Small intestine (tissue), 16 donors: ENCODE measurements at places on chromosomes 12 and 14.

DNA sequence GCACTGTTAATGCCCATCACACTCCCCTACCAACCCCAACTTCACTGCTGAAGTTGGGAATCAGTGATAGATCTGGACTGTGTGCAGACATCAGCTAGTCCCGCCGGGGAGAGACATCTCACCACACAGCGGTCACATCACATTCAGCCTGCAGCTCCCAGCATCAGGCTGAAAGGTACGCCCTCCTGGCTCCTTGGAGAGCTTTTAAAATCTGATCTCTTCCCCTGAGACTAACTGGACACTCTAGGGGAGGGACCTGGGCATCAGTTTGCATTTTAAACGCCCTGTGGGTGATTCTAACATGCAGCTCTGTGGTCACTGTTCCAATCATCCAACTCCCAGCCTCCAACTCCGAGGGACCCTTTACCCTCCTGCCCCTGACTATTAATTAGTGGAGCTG lies 58.4 kb downstream of the CCDC85C start:
- no peaks in the 10 kb centered on the region for H3K27me3 ChIP-seq
- H3K36me3 ChIP-seq: peaks cover 27% of the 10 kb centered on the region
- DNase-seq: no peak
- peaks cover 7% of the 10 kb centered on the region for H3K4me1 ChIP-seq

DNA sequence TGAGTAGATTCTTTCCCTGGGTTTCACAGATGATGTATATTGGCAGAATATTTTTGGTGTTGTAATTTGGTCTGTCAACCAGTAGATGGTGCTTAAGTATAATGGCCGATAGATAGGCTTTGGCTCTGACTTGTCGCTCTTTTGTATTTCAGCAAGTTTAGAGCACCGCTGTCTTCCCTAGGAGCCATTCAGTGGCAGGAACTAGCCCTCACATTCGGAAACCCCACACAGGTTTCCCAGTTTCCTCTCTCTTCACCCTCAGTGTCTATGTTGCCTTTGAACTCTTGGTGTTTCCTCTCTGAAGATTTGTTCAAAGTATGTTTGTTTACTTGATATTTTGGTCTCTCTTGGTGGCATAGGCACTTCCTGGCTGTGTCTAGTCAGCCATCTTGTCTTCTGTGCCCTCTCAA lies 102.2 kb downstream of the GPHN start:
- DNase-seq: no peak
- H3K4me3 ChIP-seq: no peak overlapping the region
- H3K4me1 ChIP-seq: no peaks in the 10 kb centered on the region
- no peaks in the 10 kb centered on the region for H3K36me3 ChIP-seq

DNA sequence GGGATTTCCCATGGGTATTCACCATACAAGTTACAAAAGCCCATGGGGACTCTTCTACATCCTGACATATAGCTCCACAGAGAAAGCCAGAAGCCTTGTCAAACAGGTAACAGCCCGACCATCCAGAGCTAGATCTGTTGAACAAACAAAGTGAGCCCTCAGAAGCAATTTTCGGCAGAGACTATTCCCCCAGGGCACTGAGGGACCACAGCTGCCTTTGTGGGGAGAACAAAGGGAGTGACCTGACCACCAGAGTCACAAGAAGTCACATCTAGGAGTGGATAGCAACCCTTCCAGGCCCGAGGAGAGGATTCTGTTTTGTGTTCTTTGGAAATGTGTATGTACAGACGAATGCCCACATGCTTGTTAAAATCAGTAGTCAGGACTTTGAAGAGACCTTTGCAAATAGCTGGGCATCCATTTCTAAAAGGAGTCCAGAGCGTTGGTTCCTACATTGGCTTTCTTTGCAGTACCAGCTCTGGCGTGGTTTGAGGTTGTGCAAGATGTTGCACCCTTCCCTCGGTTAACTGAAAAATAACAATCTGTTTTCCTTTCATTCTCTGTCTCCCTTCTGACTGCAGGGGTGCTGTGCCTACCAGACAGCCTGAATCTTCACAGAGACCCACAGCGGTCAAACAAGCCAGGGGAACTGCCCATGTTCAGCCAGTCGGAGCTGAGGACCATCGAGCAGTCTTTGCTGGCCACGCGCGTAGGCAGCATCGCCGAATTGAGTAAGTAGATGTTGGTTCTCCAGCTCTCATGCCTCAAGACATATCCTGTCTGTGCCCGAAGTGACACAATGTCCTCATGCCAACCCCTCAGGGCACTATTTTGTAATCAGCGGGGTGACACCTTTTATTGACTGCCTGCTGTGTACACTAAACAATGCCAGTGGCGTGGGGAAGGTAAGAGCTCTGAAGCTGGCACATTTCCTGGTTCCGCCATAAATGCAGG lies 165.4 kb upstream of the PWP1 start:
- no peaks in the 10 kb centered on the region for H3K36me3 ChIP-seq
- no peak for DNase-seq
- H3K4me1 ChIP-seq: no peaks in the 10 kb centered on the region
- no peak overlapping the region for H3K4me3 ChIP-seq

DNA sequence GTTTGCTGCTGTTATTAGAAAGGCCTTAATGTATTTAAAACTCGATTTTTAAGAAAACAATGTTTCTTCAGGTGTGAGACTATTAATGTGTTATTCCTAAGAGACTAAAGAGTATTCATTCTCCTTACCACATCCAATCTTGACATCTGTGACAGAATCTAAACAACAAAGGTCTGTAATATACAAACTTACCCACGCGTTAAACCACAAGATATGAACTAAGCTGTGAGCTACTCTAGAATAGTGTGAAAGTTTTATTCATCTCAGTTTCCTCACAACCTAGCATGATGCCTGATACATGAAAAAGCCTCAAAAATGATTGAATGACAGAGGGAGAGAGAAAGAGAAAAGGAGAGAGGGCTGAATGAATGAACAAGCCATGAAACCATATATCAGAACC lies 117.3 kb upstream of the COCH start:
- no peak for DNase-seq
- H3K27ac ChIP-seq: no peak overlapping the region
- H3K4me3 ChIP-seq: no peak overlapping the region
- no peaks in the 10 kb centered on the region for H3K36me3 ChIP-seq

DNA sequence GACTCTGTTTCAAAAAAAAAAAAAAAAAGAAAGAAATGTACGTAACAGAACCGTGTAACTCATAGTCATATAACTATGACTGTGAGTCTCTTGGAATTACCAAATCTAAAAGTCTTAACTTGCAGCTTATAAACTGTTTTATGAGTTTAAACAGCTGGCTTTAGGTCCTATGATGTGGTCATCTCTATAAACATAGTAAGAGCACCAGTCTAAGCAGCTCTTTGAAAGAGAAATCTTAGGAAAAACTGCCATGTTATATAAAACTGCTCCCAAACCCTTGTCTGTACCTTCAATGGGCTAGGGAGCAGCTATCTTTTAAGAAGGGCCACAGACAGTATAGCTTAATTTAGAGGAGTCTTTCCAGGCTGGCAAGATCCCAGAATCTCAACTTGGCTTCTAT lies 115.5 kb upstream of the AEBP2 start:
- peaks cover 3% of the 10 kb centered on the region for H3K36me3 ChIP-seq
- H3K4me3 ChIP-seq: no peak overlapping the region
- H3K27me3 ChIP-seq: no peaks in the 10 kb centered on the region
- H3K27ac ChIP-seq: no peak overlapping the region
- no peak for DNase-seq
- no peaks in the 10 kb centered on the region for H3K4me1 ChIP-seq

DNA sequence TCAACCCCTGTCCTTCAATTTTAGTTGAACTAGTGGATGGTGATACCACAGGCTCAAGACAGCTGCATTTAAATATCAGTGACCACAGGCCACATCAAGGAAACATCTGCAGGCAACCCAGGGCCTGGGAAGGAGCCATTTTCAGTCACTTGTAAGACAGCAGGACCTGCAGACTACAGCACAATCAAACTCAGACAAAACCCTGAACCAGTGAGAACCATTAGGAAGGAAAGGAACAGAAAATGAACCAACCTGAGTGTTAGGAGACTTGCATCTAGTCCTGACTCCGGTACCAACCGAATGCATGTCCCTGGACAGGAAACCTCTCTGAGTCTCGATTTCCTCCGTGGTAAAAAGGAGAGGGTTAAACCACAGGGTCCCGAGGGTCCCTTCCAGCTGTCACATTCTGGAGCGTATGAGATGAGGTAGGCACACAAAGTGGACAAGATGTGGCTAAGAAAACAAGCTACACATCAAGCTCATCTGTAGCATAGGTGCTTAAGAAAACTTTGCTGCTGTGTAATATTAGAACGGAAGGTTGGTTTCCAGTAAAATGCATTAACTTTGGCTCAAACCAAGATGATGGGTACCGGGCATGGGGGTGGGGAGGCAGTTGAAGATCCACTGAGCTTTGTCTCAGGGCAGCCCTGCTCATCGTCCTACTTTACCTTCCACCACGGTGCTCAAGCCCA lies 1.6 kb upstream of the CDKN1B start:
- peaks cover 1% of the 10 kb centered on the region for H3K4me1 ChIP-seq
- H3K4me3 ChIP-seq: peak overlapping the region; percentile 69
- H3K36me3 ChIP-seq: no peaks in the 10 kb centered on the region

DNA sequence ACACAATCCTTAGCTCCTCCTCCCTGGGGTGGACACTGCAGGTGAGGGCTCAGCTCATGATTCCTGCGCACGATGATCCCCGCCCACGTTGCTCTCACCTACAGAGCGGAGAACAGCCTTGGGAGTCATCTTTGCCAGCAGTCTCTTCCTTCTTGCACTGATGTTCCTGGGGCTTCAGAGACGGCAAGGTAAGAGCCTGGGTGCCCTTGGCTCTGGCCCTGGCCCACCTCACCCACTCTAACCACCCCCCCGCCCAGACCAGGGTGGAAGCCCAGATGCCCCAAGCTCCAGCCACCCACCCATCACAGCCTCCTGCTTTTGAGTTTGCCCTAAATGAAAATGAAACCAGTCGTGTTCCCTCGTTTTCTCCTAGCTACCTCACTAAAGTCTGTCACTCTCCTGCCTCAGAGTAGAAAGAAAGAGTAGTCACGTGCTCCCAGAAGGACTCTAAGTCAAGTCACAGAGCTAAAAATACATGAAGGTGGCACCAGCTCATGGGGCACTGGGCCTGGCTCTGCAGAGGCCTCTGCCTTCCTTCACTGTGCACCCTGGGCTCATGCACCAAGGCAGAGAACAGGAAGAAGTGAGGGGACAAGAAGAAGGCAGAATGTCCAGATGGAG lies 9.0 kb downstream of the TAPBPL start:
- DNase-seq: no peak
- peak overlapping the region; percentile 78 for H3K27ac ChIP-seq
- H3K36me3 ChIP-seq: peaks cover 31% of the 10 kb centered on the region
- no peaks in the 10 kb centered on the region for H3K27me3 ChIP-seq

DNA sequence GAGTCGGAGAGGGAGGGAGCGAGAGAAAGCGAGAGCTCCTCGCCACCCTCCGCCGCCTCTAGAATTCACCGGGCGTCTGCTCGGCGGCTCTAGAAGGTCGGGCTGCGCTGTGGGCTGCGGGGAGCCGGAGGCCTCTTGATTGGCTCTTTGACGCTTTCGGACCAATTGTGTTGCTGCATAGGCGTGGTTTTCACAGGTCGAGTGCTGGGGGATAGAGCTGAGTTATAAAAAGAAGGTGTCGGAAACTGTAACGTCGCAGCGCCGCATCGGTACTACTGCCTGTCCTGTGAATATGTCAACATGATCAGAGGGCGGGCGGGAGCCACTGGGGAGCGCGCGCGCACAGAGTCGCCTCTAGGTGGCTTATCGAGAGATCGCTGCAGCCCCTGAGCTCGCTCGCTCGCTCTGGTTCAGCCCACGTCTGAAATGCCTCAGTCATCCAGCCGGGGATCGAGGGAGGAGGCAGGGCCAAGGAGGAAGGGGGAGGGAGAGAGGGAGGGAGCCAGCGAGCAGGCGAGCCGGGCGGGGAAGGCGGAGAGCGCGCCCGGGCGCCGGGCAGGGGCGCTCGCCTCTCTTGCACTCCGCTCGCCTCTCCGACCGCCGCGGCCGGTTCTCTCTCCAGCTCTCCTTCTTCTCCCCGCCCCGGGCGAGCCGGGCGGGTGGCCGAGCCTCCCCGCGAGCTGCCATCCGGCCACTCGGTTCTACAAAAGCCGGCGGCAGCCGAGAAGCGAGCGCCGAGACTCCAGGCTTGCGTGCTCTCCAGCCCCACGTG lies at the start of gene TBX3:
Gene TBX3 (minus strand): TSS at position 78 of the 772 bp plus-strand sequence. CDS start 975 bp downstream, outside the sequence.
- peaks cover 5% of the 10 kb centered on the region for H3K36me3 ChIP-seq
- H3K4me3 ChIP-seq: peak within 1 kb of the TSS; percentile 51
- DNase-seq: peak; percentile 99
- H3K27ac ChIP-seq: peak within 1 kb of the TSS; percentile 97

- H3K36me3 ChIP-seq: peaks cover 16% of the 10 kb centered on the region
- no peaks in the 10 kb centered on the region for H3K4me1 ChIP-seq
These were observed 31.0 kb downstream of the HCFC2 start for GRCh38 chr12:104095289-104095688.

GRCh38 chr12:57181072-57181471 lies 33.7 kb upstream of the LRP1-AS start:
- peaks cover 23% of the 10 kb centered on the region for H3K36me3 ChIP-seq
- DNase-seq: no peak
- no peak overlapping the region for H3K27ac ChIP-seq
- no peak overlapping the region for H3K4me3 ChIP-seq

- H3K4me3 ChIP-seq: no peak overlapping the region
- no peaks in the 10 kb centered on the region for H3K4me1 ChIP-seq
- no peak overlapping the region for H3K27ac ChIP-seq
- H3K36me3 ChIP-seq: no peaks in the 10 kb centered on the region
These were observed 965.1 kb downstream of the DIO2 start for GRCh38 chr14:79246173-79246572.

DNA sequence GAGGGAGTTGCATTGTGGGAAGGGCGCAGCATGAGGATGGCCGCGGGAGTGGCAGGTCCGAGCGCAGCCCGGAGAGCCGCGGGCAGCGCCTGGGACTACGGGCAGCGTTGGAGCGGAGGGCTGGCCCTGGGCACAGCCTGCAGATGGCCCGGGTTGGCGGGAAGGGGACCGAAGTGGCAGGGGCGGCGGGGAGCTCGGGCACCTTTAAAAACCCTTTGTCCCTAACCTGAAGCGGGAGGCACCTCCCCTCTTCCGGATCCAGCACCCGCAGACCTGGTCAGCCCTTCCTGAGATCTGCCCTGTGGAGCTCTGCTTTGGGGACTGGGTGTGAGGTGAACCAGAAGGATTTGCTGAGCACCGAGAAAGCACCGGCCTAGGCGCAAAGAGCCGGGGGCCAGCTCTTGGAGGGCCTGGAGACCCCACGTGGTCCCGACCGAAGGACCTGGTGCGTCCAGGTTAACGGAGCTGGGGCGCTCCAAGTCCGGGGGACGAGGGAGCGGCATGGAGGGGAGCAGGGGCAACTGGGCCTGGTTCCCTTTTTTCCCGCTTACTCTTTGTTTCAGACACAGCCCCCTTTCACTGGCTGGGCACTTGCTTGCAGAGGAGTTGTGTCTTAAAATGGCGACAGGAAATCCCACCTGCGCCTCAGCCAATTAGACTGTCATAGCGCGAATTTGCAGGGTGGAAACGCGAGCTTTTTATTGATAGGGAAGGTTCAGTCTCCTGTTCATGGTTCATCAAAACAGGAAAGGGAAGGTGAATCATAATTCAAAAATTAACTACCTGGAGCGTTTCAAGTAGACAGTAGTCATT lies 792 bp upstream of the SLC38A1 start:
- peaks cover 20% of the 10 kb centered on the region for H3K4me1 ChIP-seq
- H3K27ac ChIP-seq: peak overlapping the region; percentile 96
- H3K36me3 ChIP-seq: no peaks in the 10 kb centered on the region
- peak overlapping the region; percentile 70 for H3K4me3 ChIP-seq
- DNase-seq: peak; percentile 81
- no peaks in the 10 kb centered on the region for H3K27me3 ChIP-seq

- H3K4me1 ChIP-seq: peaks cover 13% of the 10 kb centered on the region
- H3K4me3 ChIP-seq: no peak overlapping the region
- no peaks in the 10 kb centered on the region for H3K27me3 ChIP-seq
- no peak overlapping the region for H3K27ac ChIP-seq
These were observed 11.1 kb downstream of the PLEKHA5 start for GRCh38 chr12:19140381-19141236.

- H3K4me3 ChIP-seq: no peak overlapping the region
- DNase-seq: peak; percentile 56
- no peaks in the 10 kb centered on the region for H3K27me3 ChIP-seq
These were observed 93.9 kb downstream of the KSR2 start for GRCh38 chr12:117874842-117875434.
